ENCODE measurements at places on chromosomes 6 and 20.

GRCh38 chr6:24931718-24932691, 3.8 kb downstream of the RIPOR2 start:
- DNase-seq = peak; percentile 25

- no peak for DNase-seq
Observed at GRCh38 chr6:34810017-34810882, 18.4 kb downstream of the BLTP3A start.

DNA sequence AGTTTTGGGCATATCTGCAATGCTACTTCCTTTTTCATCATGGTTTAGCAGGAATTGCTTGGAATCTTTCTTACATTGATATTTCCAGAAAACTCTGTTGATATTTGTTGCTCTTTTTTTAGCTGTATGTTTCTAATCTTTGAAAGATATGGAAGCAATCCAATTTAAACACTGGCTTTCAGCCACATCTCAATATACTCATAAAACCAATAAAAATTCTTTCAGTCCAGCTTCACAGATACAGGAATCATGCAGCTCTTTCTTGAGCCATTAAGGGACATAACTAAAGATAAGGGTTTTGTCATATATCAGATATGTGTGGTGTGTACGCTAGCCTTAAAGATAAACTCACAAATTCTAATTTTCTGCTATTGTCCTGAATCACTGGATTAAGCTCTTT, 47.4 kb downstream of the PKIB start:
- DNase-seq = no peak

DNA sequence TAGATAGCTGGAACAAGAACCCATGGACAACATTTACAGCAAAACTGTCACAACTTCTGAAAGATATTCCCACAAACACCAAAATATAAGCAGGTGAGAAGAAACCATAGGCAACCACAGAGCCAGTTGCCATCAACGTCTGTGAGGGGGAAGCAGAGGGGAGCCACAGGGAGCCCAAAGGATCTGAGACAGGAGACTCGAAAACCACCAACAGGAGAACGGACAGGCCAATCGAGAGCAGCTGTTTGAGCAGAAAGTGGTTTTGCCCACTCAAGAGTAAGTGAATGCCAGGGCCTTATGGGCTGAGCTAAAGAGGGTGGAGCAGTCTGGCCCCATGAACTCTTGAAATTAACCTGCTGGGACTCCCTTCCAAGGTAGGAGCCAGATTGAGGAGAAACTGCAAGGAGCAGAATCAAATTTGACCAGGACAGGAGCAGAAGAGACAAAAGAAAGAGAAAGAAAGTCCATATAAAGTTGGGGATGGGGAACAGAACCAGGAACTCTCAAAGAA, 195.4 kb downstream of the ANKRD60 start:
- DNase-seq = no peak

DNA sequence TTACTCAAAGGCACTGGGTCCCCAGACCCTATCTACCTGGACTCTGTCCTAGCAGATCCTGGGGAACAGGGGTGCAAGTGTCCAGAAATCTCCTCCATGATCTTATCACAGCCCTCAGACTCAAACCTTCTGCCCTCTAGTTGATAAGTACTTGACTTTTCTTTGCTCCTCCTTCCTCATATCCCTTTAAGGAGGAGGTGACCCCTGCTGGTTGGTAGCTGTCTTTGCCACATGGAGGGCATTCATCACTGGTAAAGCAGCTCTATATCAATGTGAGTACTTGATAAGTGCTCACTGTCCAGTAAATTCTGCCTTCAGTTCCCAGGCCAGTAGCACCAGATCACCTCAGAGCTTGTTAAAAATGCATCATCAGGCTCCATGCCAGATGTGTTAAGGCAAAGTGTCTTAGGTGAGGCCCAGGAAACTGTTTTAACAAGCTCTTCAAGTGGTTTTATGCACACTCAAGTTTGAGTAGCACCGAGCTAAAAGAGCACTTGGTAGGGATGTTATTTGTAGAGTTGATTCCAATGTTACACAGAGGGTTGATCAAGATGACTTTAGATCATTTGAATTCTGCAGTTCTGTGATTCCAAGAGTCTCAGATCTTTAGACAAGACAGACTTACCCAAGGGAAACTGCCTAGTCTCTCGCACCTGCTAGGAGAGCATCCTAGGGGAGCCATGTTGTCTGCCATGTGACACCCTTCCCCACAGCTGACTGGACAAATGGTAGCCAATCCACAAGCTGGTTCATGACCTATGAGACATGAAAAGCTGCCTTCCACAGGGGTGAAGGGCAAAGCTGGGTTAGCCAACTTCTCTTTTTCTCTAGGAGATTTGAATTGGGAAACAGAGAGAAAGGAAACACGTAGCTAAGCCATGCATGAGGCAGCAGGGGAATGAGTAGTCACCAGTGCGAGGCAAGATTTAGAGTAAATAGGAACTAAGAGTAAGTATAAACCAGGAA, 18.6 kb downstream of the TREML2 start:
- DNase-seq = peak; percentile 96

- DNase-seq = no peak
Observed at GRCh38 chr6:6148192-6148815, 141.6 kb upstream of the NRN1 start.

DNA sequence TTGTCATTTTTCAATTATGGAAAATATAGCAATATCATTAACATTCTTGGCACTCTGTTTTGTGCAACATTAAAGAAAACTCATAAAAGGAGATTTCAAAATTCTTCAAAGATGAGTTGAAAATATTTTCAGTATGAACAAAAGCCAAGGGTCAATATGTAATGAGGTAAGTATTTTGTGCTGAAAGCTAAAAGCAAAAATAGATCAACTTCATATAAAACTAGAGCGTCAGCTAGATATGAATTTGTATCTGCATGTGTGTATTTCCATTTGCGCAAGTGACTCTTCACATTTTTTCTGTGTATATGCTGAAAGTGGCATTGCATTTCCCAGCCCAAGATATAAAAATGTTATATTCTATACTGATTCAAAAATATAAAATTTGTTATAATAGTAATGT, 492.1 kb upstream of the EYS start:
- DNase-seq = no peak

DNA sequence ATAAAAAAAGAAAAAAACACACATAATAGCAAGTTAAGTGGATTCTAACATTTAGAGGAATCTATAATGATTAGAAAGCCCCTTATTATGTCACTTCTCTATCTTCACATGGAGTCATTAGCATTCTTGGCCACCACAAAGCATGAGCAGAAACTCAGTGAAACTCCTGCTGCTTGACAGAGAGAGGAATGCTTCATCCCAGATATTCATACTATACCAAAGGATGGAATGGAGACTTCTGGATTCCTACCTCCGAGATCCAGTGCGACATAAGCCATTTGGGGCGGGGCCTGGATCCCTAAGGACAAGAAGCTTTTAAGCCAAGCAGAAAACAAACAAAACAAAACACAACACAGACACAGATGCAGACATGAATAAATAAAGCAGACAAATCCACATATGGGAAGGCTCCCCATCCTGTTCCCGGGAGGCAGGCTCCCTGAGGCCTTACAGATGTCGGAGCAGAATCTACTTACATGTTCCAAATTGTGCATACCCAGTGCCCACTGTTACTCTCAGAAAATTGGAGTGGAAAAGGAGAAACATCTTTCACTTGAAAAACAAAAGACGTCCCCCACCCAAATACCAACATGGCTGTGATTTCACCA, 727.3 kb downstream of the MAFB start:
- no peak for DNase-seq

- no peak for DNase-seq
Observed at GRCh38 chr6:159875194-159875593, 15.6 kb upstream of the MAS1 start.

GRCh38 chr6:147651249-147652063, 143.0 kb downstream of the SAMD5 start:
- no peak for DNase-seq

DNA sequence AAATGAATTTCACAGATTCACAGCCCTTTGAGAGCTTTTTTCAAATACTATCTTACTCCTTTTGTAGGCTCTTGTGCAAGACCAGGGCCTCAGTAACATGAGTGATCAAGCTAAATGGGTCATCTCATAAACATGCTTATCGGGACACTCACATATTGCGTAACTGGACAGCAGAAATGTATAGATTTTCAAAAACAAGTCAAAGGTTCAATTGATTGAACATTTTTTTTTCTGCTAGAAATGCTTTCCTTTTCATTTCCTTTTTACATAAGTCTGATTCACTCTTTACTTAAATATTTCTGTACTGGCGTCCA, 8.7 kb upstream of the SALL4 start:
- DNase-seq = no peak

DNA sequence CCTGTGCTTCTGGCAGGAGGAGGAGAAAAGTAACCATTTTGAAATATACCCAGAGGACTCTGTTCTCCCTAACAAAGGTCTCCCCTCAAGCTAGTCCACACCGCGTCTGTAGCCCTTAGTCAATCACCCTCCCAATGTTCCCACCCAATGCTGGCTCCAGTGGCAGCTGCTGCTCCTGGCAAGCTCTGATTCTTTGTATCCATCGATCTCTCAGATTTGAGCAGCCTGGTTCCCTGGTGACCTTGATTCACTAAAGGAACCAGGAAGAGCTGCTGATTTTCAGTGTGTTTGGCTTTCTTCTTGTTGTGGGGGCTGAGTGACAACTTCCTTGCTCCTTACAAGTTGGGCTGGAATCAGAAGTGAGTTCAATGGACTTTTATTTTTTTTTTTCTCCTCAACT, 68.5 kb downstream of the FOXC1 start:
- DNase-seq = no peak

DNA sequence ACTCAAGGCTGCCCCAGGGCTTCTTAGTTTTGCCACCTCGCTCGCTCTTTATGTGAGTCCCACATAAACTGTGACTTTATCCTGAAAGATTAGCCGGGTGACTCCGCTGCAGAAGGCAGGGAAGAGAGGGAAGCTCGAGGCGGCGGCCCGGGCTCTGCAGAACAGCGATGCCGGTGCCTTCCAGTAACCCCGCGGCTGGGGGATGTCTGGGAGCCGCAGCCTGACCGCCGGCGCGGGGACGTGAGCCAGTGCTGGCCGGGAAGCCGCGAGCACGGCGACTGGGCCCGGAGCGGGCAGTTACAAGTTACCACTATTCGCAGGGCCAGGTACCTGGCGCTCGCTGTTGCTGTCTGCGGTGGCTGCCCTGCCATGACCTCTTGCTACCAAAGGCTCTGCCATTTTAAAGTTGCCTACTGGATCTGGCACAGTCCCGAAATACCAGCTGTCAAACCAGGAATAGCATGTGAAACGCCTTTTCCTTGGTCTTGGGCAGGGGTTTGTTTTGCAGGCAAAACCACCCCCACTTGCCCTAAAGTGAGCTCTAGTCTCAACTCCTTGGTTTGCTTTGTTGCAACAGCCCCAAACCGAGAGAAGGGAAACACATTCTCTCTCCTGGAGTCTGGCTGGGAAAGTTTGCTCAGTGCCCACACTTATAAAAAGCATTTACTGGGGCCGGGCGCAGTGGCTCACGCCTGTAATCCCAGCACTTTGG, 124.0 kb upstream of the SLC2A12 start:
- peak; percentile 61 for DNase-seq

GRCh38 chr6:11206576-11206975, 25.9 kb downstream of the NEDD9 start:
- peak; percentile 68 for DNase-seq

GRCh38 chr20:22303523-22303922, 280.8 kb downstream of the FOXA2 start:
- no peak for DNase-seq

- DNase-seq = no peak
Observed at GRCh38 chr20:61933481-61933950, 132.2 kb downstream of the TAF4 start.

DNA sequence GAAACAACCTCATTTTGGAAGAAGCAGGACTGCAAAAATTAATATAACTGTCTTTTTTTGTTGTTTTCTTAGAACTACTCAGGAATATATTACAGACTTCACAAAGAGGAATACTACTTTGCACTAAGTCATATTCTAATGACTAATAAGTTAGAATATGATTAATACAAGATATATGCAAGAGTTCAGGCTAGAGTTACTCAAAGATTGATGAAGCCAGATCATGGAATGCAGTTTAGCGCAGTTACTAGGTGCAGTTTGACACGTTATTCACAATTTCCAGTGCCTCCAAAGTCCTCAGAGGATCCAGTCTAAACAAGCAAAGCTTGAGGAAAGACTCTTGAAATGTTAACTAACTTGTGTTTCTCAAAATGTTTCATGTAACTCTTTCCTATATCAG, 1.2 kb upstream of the MYCT1 start:
- no peak for DNase-seq

DNA sequence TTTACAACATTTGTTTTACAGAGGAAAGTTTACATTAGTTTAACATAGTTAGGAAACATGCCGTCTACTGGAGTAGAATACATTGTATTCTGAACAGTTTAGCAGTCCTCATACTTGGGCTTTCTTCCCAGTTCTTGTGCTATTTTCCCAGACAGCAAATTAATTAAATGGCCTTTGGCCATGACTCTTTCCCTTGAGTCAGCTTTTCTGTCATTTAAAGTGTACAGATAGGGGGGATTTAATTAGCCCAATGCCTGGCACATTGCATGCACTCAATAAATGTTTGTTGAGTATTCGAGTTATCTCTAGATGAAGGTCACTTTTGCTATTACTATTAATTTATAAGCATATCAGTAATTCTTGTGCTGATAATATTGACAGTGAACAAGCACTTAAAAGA, 1.6 kb downstream of the TMEM244 start:
- no peak for DNase-seq

- no peak for DNase-seq
Observed at GRCh38 chr6:161082215-161082614, 90.6 kb downstream of the MAP3K4 start.

DNA sequence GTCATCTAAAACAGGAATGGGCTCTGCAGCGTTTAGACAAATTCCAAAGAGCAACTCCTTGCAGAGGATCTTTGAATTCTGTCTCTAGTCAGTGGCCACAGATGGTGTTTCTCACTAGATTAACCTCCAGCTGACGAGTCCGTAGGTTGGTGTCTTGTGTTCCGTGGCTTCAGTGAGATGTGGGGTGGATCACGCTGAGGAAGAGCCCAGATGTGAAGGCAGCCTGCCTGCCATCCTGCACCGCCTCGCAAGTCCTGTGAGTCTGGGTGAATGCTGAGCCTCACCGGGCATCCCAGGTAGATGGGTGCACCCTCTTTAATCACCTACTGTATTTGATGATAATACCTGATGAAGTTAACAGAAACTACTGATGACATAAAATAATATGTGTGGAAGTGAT, 70.4 kb downstream of the THBS2 start:
- DNase-seq = no peak

DNA sequence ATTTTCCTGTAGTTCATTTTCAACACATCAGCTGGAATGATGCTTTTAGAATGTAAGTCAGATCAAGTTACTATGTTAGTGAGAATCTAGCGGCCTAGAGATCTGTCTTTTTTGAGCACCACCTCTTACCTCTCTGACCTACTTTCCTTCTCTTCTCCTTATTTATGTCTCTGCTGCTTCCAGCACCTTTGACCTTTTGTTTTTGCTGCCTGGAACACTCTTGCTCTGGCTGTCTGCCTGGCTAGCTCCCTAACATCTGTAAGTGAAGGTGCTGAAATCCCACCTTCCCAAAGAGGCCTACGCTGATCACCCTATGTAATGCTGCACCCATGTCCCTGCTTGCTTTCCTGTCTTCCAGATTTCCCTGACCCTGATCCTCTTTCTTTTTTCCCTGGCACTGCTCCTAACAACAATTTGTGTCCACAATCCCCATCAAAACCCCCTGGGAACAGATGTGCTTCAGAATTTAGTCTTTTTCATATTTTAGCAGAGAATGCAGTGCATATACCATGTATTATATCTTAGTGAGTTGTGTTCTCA, 87.8 kb downstream of the RFPL4B start:
- DNase-seq = no peak

GRCh38 chr6:143939364-143939763, 68.7 kb downstream of the PLAGL1 start:
- peak; percentile 46 for DNase-seq

- peak; percentile 32 for DNase-seq
Observed at GRCh38 chr20:18166241-18166881, 28.7 kb downstream of the KAT14 start.

Measured in suppressor macrophage treated with lipopolysaccharide for 4 hours (primary cell).